ENCODE measurements at places on chromosomes 2 and 18.

DNA sequence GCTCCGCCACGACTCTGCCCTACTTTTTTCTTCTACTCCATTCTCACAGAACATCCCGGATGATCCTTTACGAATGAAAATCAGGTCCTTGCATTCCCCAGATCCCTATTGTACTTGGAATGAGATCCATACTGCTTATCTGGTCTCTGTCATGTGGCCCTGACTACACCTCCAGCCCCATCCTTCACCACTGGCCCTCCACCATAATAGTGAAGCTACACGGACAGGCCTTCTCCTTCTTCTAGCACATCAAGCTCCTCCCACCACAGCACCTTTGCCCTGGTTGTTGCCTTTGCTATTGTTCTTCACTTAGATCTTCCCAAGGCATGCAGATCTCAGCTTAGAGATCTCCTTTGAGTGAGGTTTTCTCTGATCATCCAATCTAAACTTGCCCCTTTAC lies 20.1 kb upstream of the RMDN2 start:
- DNase-seq = no peak

DNA sequence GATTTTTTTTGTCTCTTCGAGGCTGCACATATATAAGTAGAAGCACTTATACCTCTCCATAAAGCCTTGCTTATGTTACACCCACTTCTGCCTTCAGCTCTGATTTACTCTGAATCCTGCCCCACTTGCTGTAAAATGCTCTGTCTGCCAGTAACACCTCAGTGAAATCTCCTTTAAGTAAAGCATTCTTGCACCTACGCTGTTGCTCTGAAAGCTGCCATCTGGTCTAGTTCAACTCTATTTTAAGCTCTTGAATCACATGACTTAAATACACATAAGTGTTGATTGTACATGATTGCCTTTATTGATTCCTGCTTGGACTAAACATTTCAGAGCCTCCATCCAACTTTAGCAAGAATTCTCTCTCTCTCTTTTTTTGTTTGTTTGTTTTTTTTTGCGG lies 609.0 kb upstream of the CELF4 start:
- DNase-seq = no peak

DNA sequence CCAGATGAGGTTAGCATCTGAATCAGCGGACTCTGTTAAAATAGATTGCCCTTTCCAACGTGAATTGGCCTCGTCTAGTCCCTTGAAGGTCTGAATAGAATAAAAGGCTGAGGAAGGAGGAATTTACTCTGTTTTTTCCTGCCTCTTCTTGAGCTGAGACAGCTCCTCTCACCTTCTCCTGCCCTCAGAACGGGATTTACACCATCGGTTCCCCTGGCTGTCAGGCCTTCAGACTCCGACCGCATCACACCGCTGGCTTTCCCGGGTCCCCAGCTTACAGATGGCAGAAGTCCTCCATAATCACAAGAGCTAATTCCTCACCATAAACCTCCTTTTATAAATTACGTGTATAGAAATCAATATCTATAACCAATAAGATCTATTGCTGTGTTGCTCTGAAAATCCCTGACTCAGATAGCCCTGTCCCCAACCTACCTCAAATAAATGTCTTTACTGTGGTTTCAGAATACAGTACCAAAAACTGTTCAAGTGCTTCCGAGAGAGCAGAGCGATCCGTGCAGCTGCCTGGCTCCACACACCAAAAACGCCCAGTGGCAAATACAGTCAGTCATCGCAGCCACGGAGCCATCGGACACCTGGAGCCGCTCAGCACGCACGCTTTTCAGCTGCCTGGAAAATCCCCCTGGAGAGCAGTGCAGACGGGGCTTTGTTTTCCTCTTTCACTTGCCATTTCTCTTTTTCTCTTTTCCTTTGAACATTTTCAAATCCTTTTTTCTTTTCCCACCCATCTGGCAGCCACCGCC lies 196.9 kb downstream of the NRP2 start:
- no peak for DNase-seq

- DNase-seq = no peak
These were observed 78.2 kb downstream of the UBE2E3 start for GRCh38 chr2:181058378-181059269.

- no peak for DNase-seq
These were observed 113.1 kb upstream of the SLC38A11 start for GRCh38 chr2:165068487-165068757.

- no peak for DNase-seq
These were observed 12.2 kb upstream of the PUM2 start for GRCh38 chr2:20362701-20363435.

DNA sequence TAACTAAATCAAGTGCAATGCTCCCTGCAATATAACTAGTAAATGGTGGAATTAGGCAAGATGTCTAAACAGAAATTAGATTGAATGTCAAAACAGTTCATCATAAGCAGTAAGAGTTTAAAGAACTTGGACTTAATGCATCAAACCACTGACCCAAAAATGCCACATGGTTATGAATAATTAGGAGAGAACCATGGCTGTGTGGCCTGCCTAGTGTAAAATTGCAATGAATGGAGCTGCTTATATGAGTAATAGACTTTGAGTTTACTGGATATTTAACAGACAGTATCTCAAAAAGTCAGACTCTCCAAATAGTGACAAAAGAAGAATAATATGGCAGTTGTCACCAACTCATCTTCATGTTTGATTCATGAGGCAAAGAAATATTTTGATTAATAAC lies 101.6 kb upstream of the COL5A2 start:
- DNase-seq = no peak

All from smooth muscle cell of the brain vasculature (primary cell).